ENCODE measurements at places on chromosomes 2 and 18.

DNA sequence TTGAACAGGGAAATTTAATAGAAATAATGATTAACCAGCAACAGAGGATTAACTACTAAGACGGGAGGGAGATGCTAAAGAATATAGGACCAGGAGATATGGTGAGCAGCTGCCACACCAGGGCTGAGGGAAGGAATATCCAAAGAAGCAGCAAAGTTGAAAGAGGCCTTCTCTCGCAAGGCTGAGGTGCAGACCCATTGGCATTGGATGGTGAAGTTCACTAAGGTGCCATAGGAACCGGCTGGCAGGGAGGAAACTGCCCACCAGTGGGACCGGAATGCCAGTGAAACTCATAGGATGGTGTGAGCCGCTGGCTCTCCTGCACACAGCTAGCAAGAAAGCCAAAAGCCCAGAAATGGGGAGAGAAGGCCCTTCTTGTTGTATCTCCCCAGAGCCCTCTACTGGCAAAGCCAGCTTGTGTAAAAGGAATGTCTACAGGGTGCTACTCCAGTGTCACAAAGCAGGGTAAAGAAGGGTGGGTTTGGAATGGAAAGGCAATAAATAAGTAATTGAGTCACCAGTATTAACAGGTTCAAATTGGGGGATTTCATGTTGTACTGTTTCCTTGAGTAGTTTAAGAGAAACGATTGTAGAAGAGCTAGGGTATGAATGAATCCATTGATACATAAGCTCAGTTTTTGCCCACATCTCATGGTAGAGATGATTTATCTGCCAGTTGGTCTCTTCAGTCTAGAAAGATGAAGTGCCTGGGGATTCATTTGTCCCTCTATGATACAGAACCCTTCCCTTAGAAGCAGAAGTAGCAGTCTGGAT lies 36.0 kb downstream of the FARP2 start:
- DNase-seq, result peak; percentile 70

DNA sequence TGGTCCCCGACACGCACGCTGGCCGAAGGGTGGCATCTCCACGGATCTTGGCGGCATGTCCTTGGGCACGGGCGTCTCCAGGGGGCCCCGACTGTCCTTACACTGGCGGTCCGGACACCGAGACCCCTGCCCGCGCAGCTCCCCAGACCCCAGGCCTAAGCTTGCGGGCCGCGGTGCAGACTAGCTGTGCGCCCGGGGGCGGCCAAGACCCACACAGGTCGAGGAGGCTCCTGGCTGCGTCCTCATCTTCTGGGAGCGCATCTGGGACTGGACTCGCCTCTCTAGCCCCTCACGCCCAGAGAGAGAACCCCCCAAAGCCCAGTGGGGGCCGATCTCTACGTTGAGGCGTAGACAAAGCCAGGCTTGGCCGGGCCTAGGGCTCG lies 475 bp upstream of the TWIST2 start:
- no peak for DNase-seq

- DNase-seq, result no peak
These were observed 101.0 kb upstream of the ZNF236 start for GRCh38 chr18:76721207-76721996.

- DNase-seq, result peak; percentile 50
These were observed 83.9 kb downstream of the AAK1 start for GRCh38 chr2:69559442-69560146.

DNA sequence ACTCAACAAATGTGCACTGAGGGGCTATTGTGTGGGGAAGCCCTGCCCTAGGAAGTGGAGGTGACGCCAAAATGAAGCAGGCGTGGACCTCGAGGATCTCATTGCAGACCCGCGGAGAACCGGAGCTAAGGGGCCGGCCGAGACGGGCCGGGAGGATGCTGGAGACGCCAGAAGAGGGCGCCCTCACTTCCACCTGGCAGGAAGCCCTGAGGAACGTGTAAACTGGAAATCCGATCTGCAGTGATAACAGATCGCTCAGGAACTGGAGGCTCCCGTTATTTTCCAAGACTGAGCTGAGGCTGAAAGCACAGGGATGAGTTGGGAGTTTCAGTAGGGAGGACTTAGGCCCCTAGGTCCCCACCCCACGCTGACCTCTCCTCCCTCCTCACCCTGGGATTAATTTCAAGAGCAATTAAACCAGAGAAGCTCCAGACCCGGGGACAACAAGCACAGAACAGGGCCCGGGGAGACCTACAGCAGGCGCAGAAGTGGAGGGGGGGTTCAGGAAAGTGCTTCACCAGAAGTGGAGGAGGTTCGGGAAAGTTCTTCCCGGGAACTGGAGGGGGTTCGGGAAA lies 7.7 kb upstream of the COL6A3 start:
- peak; percentile 74 for DNase-seq

GRCh38 chr18:11842562-11842961 lies 8.7 kb upstream of the CHMP1B start:
- DNase-seq, result no peak

GRCh38 chr18:62326646-62327348 lies 1.7 kb downstream of the TNFRSF11A start:
- DNase-seq, result no peak

GRCh38 chr2:96870626-96871255 lies 861 bp upstream of the SEMA4C start:
- peak; percentile 79 for DNase-seq

- no peak for DNase-seq
These were observed 41.2 kb downstream of the COL3A1 start for GRCh38 chr2:189015359-189015758.

- peak; percentile 50 for DNase-seq
These were observed 15.0 kb upstream of the CTAGE1 start for GRCh38 chr18:22432657-22433137.
